ENCODE measurements at places on chromosomes 12 and 14. TPM values are rescaled to one million over a fixed set of nuclear protein-coding genes. Genes with fewer than 3 reads are reported as not detected.

LRTM2 gene
- 0.42 TPM for total RNA-seq

DNA sequence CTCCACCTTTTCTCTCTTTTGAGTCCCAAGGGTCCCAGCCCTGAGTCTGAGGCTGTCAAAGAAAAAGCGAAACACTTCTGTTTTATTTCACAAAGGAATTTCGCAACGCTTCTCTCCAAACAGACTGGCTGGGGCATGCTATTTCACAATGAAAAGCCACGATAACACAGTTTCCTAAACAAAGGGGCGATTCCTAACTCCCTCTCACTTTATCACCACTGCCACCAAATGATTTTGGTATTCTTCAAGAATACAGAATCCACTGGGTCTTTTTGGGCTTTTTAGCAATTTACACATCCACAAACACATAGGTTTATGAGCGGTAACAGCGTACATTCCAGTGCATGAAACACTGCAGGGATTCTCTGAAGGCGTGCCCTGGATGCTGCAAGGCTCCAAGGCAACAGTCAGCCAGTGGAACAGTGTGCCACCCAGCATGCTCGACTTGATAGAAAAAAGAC is 161.2 kb downstream of the DAD1 start:
- no peak for DNase-seq

DNA sequence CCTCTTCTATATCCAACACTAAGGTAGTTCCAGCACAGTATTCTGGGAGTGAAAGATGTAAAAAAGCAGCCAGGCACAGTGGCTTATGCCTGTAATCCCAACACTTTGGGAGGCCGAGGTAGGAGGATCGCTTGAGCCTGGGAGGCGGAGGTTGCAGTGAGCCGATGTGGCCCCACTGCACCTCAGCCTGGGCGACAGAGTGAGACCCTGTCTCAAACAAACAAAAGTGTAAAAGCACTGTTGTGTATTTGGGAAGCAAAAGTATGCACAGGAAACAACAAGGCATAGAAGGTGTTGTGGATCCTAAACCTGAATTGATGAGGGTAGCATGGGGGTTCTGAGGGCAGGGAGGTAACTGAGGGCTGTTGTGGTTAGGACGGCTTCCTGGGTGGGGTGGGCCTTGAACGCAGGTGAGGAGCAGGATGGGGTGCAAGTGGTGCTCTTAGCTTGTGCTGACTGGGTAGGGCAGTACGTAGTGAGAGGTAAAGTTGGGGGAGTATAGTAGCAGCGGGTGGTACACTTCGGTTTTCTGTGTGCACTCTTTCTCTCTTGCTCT is 64.2 kb downstream of the RASSF3 start:
- DNase-seq = no peak

DNA sequence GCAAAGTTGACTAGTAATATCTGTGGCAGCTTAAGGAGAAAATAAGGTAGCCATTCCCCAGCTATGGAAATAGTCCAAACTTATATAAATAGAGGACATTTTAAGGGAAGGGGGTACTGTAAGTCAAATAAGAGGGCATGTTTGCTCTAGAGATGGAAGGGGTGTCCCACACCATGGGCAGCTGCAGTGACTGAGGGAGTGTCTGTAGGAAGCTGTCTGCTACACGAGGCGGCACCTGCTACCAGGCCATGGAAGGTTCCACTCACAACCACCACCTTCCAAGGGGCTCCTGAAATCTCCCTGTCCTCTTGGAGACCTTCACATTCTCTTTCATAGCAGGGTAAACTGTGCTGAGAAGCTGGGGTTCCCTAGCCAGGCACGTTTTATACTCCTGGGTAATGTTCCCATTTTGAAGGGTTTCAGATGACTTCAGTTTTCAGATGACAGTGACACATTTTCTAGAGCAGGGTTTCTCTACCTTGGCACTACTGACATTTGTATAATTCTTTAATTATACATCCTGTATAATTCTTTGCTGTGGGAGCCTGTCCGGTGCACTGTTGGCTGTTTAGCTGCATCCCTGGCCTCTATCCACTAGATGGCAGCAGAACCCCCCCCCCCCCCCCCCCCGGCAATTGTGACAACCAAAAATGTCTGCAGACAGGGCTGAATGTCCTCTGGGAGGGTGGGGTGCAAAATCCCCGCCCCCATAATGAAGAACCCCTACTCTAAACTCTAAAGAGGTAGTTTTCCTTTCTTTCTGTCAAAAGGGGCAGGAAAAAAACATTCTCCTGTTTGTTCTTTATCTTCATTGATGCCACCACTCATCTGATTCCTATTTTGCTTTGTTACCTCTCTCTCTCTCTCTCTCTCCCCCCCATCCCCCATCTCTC is 11.6 kb upstream of the SMCO2 start:
- peak; percentile 24 for DNase-seq

NANOG gene
- total RNA-seq = 147 TPM

OR11G2 gene
- total RNA-seq = not detected

All from H7 (cell line).